ENCODE measurements at places on chromosomes 3 and 15. TPM values are rescaled to one million over a fixed set of nuclear protein-coding genes. Genes with fewer than 3 reads are reported as not detected.

Gene RLBP1
- total RNA-seq: not detected

Gene SLC2A2
- 0.95 TPM for total RNA-seq

GRCh38 chr3:46889381-46890110, 12.0 kb downstream of the PTH1R start:
- DNase-seq: no peak

GRCh38 chr3:73611176-73611575, 13.6 kb downstream of the PDZRN3 start:
- DNase-seq: no peak

GRCh38 chr3:17830788-17831187, 88.4 kb upstream of the TBC1D5 start:
- no peak for DNase-seq

DNA sequence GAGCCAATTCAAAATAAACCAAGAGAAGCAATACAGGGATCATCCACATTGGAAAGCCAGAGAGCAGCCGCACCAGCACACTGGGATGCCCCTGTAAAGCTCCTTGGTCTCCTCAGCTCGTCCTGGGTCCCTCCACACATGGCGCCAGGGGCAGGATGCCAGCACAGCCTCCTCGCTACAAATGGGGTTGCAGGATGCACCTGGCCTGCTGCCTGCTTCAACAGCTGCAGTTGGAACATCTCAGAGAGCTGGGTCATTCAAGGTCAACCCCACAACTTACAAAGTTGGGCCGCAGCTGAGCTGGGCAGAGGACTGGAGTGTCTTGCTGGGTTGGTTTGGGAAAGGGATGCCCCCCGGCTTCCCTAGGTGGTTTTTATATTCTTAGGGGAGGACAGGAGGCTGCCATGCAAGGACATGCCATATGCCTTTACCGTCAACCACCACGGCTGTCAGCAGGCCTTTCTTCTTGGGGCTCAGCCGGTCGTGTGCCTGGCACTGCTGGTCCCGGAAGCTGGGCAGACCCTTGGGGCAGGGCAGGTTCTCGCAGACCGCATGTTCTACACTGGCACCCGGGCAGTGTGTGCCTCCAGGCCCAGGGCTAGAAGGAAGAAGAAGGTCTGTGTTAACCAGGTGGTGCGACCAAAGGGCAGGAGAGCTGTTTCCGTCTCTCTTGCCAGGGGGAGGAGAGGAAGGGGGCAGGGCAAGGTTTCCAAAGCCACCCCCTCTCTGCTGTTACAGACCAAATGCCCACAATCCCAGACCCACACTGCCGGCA, 225.2 kb downstream of the ADAMTS17 start:
- DNase-seq: no peak
